Tibial nerve (tissue), 4 donors: ENCODE measurements at places on chromosomes 7 and 10.

GRCh38 chr10:119203006-119203405, 4.4 kb upstream of the GRK5 start:
- no peak for DNase-seq

GRCh38 chr7:159034394-159034793, 110.3 kb downstream of the VIPR2 start:
- DNase-seq, result no peak

DNA sequence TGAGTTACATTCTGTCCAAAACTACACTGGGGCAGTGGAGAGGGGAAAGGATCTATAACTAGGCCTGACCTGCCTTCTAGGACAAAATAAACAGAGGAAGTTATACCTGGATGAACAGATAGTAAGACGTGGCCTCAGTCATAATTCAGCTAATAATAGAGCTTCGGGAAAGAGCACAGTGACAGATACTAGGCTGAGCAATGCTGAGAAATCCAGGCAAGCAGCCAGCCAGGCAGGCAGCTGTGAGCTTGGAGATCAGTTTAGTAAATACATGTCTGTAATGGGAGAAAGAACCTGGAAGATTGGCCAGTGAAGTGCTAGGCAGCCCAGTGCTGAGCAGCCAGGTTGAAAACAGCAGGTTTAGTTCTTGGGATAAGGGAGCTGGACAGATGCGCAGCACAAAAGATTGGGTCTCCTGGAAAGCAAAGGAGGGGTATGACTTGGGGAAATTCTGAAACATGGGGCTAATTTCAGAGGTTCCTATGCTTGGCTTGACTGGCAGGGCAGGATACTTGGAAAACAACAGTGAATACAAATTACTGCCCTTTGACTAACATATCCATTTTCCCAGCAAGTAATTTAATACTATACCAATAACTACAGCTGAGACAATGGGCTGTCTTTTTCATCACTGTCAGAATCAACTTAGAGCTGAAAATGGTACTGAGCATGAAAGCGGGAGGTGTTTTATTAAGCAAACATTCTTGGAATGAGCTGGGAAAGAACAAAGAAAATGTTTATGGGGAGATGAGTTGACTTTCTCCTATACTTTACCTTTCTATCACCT, 140.8 kb downstream of the DGKB start:
- no peak for DNase-seq

- peak; percentile 54 for DNase-seq
These were observed 81.2 kb upstream of the UCN3 start for GRCh38 chr10:5283305-5284158.

- no peak for DNase-seq
These were observed 9.4 kb downstream of the HNRNPF start for GRCh38 chr10:43399320-43400310.

DNA sequence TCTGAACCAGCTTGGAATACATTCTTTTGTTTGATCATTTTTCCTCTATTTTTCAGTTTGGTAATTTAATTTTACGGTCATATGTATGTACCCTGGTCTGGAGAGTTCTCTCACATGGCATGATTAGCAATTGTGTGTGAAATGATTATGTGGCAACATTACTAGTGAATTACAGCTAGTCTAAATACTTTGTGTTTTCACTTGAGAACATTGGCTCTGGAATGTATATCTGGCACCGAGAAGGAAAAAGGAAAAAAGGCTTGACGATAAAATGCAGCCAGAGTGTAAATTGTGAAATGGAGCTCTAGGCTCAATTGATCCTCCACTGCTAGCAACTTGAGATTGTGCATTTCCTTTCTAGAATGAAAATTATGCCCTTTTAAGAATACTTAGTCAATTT, 397.2 kb downstream of the EXOC4 start:
- no peak for DNase-seq

- DNase-seq, result no peak
These were observed 7.1 kb downstream of the ARPC1B start for GRCh38 chr7:99381664-99382075.

- no peak for DNase-seq
These were observed 300.5 kb upstream of the ZMIZ1 start for GRCh38 chr10:78768041-78768835.

- DNase-seq, result no peak
These were observed 79.4 kb downstream of the PDGFA start for GRCh38 chr7:440059-440749.

- DNase-seq, result no peak
These were observed 56.6 kb upstream of the TOMM7 start for GRCh38 chr7:22879280-22879679.

DNA sequence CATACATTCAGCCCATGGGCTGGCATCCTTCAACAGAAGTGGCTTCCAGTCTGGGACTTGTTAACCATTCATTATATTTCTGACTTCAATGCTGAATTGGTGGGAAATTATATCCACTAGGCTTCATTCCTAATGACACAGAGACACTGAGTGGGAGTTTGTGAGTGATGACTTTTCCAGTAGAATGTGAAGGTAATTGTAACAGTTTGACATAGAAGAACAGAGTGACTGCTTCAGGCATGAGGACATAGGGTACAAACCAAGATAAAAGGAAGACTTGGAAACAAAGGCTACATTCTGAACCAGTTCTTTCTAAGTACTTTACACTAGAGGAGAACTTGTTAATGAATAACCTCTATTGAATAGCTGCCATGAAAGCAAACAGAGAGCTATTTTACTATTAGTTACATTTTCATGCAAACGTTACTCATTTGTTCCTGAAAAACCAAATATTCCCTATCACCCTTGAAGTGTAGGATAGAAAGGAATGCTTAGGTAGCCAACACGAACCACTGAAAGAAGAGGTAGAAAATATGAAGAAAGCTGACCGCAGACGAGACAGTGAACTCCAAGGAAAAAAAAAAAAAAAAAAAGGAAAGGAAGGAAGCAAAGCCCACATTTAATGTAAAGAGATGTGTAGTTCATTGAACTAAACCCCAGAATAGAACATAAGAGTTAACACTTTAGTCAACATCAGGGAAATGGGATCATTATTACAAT, 237.0 kb upstream of the SEMA3C start:
- DNase-seq, result no peak

DNA sequence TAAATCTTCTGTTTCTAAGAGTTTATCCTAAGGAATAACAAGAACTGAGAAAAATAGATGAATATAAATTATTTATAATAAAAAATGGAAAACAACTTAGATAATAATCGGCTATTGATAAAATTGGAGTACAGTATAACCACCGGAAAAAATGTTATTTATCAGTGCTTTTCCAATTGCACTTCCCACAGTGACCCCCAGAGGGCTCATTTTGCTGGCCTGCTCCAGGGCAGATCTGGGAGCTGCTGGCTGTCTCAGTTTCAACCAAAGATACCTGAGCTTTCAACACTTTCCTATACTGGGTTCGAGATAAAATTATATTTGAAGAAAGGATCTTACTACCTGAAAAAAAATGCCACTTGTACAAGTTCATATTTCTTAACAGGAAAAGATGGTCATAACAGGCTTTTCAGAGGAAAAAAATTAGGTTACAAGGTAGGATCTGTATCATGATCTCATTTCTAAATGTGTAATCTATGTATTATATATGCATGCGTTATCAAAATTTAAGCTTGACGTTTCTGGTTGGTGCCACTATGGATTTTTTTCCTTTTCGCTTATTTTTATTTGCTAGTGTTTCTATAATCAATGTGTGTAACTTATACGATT, 165.7 kb downstream of the NPSR1 start:
- DNase-seq, result no peak

GRCh38 chr7:70638158-70639107, 493.5 kb upstream of the GALNT17 start:
- DNase-seq, result no peak

DNA sequence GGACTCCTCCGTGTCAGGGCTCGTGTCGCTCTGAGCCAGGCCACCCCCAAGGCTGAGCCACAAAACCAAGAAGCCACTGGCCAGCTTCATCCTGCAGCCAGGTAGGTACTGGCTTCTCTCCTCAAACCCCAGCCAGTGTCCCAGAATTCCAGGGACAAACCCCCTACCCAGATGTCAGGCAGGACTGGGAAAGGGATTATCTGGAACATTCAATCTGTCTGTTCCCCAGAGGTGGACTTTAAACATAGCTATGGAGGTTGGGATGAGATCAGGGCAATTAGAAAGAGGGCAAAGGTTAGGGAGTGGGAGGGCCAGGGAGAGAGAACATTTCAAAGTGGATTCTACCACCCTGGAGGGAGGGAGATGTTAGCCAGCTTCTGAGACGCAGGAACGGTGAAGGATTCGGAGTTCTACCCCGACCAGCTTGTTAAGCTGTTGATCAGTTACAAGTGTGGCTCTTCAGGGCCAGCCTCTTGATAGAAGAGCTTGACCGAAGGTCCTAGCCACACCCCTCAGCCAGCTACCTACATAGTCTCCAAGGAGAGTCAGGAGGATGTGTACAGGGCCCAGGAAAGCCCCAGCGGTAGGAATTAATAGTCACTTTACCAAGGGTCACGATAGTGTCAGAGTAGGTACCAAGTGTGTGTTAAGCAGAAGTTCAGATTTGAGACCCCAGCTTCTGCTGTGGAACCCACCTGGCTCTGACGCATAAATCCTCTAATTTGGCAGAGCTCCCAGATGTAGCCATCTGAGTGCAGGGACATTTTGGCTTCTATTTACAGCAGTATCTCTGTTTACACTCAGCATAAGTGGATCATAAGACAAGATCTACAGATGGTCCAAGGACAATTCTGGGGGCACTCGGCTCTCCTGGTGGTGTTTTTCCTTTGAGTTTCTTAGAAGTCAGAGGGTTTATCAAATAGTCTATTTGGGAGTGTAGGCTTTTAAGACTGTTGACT, at the start of gene PLA2G12B:
TSS of gene PLA2G12B (minus strand) at position 211 of the 959 bp plus-strand sequence. CDS start at position 90, 121 bp downstream.
- no peak for DNase-seq

DNA sequence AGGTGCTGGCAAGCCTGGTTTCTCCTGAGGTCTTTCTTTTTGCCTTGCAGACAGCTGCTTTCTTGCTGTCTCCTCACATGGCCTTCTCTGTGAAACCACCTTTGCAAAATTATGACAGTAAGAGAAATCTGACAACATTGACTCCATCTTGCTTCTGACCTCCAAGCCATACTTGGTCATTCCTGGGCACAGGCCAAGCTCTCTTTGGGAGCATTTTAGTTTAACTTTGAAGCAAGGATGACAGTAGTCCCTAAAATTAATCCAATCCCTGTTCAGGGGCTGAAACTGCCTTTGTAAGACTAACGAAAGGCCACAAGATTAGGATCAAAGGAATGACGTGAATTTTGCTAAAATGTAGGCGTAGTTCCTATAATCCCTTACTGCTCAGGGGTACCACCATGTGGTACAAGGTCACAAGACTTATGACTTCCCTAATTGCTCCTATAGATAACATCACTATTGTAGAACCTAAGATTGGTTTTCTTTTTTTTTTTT, 25.1 kb upstream of the NRBF2 start:
- DNase-seq, result no peak

- DNase-seq, result no peak
These were observed 3.3 kb downstream of the GOLGA7B start for GRCh38 chr10:97852840-97853405.

DNA sequence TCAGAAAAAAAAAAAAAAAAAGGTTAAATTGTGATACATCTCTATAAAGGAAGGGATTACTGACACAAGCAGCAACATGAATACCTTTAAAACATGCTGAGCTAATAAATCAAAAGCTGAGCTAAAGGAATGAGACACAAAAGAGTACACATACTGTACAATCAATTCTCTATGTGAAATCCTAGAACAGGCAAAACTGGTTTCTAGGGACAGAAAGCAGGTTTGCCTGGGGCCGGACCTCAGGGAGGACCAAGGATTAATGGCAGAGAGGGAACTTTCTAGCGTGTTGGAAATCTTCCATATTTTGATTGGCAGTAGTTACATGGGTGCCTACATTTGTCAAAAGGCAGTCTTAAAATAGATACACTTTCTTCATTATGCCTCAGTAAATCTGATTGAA, 52.5 kb downstream of the KLRG2 start:
- no peak for DNase-seq

- DNase-seq, result no peak
These were observed 540.6 kb downstream of the ZWINT start for GRCh38 chr10:55820478-55820877.
